ENCODE measurements at places on chromosomes 16 and 17.

DNA sequence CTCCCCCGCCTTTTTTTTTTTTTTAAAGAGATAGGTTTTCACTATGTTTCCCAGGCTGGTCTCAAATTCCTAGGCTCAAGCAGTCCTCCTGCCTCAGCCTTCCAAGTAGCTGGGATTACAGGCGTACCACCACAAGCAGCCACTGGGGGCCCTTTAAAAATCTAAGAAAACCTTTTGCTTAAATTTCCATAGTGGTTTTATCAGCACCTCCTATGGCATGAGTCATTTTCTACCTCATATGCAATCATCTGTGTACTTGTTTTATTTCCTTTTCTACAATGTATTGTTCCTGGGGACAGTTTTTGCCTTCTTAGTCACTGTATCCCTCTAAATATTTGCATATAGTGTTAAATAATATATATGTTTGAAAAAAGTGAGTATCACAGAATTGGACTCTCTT is 29.2 kb downstream of the GNA13 start:
- no peak for DNase-seq

DNA sequence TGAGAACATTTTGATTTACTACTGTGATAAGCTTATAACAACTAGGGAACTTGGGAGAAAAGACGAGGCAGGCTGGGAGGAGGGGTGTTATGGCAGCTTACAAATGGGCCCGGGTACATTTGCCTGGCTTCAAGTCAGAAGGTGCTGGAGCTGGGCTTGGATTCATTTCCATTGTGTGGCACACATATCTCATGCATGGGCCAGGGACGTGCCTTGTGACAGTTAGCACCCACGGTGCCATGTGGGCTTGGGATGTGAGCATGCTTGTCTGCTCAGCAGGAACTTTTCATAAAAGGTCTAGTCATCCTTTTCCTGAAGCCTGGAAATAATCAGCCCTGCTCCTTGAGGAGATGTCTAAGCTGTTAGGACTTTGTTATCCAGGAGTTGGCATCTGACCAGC is 572.2 kb downstream of the CDH13 start:
- no peak for DNase-seq

- no peak for DNase-seq
Measured at GRCh38 chr16:74660383-74660782, 6.3 kb downstream of the RFWD3 start.

DNA sequence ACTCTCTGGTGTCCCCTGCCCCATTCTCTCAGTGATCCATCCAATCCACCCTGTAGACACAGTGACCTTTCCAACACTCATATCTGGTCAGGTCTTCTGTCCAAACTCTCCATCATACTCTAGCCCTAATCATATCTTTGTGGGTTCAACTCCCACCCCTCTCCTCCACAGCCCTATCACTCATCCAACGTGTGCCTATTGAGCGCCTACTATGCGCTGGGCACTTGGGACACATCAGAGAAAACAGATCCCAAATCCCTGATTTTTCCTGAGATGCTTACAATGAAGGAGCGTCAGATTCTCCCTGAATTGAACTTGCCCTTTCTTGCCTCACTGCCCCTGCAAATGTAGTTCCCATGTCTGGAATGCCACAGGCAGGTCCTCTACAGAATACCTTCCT is 1.8 kb downstream of the DCTPP1 start:
- DNase-seq, result no peak

- no peak for DNase-seq
Measured at GRCh38 chr16:11640987-11641817, 27.1 kb upstream of the SNN start.

DNA sequence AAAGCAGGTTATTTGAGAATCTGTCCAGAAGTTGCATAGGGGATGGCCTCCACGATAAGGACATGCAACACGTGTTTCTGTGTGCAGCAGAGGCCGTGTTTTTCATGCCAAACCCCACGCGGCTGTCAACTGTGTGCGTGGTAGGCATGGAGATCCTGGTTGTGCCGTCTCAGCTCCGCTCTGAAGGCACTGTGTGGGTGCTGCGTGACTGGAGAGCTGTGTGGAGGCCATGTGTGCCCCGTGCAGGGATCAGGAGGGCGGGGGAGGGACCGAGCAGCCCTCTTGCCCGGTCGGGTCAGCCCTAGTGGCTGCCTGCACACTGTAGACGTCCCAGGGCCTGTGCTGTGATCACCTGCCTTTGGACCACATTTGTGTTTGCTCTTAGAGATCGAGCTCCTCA is 74.5 kb downstream of the SEC14L1 start:
- DNase-seq, result no peak

DNA sequence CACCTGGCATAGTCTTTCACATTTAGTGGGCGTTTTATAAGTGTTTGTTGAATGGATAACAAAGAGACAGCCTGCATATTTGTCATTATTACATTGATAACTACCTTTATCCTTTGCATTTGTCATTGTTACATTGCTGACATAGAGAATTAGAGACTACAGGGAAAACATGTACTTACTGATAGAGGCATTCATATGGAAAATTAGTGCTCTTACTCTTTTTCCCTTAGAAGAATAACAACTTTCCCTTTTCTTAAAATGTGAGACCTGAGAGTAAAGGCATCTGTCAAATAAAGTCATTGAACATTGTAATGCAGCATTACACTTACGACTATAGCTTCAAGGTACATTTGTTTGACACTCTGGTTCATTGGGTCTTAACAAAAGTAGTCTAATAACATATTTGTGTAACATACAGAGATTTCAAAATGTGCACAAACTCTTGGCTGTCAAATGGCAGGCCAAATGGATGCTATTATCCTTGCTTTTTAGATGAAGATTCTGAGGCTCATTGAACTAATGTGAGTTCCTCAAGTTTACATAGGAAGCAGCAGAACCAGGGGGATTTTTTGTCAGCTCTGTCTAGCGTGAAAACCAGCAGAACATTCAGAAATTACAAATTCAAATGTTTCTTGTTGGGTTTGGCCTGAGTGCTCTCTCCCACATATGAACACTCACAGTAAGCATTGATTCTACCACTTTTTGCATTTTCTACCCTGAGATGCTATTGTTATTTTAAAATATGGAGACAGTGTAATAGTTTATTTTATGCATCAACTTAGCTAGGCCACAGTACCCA is 28.5 kb downstream of the SMIM36 start:
- no peak for DNase-seq

- no peak for DNase-seq
Measured at GRCh38 chr17:73362697-73363096, 50.9 kb upstream of the CDC42EP4 start.

- DNase-seq, result no peak
Measured at GRCh38 chr17:76630151-76630550, 13.4 kb downstream of the ST6GALNAC1 start.

DNA sequence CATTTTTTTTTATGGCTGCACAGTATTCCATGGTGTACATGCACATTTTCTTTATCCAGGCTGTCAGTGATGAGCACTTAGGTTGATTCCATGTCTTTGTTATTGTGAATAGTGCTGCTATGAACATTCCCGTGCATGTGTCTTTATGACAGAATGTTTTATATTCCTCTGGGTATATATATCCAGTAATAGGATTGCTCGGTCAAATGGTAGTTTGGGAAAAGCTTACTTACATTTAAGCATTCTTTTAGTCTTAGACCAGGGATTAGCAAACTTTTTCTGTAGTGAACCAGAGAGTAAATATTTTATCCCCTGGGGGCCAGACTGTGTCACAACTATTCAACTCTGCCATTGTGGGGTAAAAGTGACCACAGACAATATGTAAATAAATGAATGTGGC is 40.2 kb downstream of the MED13 start:
- no peak for DNase-seq

DNA sequence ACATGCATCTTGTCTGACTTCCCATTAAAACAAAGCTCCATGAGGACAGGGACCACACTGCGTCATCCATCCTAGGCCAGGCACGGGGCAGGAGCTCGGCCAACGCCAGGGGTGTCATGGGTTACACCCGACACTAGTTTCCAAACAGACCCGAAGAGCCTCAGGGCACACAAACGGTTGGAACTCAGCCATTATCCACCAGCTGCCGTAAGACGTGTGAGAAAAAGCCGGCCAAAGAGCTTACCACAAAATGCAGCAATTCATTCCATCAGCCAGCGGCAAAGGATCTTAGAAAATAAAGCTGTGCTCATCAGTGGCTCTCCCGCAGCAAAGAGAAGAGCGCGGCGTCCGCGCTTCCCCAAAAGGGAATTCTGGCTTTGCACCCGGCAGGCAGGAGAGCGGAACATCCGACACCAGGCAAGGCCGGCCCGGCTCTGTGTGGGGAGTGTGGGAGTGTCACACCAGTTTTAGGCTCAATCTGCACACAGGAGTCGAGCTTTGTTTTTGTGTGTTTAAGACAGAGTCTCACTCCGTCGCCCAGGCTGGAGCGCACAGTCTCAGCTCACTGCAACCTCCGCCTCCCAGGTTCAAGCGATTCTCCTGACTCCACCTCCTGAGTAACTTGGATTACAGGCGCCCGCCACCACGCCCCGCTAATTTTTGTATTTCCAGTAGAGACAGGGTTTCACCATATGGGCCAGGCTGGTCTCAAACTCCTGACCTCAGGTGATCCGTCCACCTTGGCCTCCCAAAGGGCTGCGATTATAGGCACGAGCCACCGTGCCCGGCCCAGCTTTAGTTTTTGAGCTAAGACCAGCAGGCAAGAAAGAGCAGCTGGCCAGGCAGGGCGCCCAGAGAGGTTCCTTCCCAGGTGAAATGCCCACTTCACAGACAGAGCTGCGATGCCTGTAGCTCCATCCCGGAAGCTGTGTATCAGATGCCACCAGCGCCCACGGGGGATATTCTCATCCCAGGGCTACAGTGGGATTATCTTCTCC is 1.5 kb downstream of the SLC38A8 start:
- no peak for DNase-seq

GRCh38 chr17:725084-725483 is 7.3 kb upstream of the TLCD3A start:
- no peak for DNase-seq

GRCh38 chr16:47732523-47733111 is 271.5 kb downstream of the PHKB start:
- DNase-seq, result no peak

DNA sequence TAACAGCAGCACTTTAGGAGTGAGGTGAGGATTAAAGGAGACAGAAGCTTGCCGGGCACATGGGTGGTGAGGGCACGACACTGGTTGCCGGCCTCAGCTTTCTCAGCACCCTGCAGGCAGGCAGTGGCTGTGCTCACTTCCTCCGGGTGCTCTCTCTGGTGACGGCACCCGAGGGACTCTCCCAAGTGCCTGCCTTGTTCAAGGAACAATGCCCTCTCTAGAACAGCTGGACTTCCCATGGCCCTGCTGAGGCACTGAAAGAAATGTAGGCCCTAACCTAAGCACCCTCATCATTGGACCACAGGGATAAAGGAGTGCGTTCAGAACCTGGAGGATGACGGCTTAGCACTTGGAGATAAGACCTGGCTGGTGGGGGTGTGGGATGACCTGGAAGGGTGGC is 72.7 kb downstream of the N4BP1 start:
- DNase-seq, result no peak

DNA sequence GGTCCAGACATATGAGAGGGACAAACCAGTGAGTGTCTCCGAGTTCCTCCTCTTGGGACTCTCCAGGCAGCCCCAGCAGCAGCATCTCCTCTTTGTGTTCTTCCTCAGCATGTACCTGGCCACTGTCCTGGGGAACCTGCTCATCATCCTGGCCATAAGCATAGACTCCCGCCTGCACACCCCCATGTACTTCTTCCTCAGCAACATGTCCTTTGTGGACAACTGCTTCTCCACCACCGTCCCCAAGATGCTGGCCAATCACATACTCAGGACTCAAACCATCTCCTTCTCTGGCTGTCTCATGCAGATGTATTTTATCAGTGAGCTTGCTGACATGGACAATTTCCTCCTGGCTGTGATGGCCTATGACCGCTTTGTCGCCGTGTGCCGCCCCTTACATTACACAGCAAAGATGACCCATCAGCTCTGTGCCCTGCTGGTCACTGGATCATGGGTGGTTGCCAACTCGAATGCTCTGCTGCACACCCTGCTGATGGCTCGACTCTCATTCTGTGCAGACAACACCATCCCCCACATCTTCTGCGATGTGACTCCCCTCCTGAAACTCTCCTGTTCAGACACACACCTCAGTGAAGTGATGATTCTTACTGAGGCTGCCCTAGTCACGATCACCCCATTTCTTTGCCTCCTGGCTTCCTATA is 19.2 kb downstream of the ZNF200 start:
- no peak for DNase-seq

GRCh38 chr17:64260886-64261285 is 2.2 kb downstream of the TEX2 start:
- DNase-seq, result no peak

GRCh38 chr17:75412455-75413317 is 7.2 kb upstream of the GRB2 start:
- DNase-seq, result peak; percentile 30

DNA sequence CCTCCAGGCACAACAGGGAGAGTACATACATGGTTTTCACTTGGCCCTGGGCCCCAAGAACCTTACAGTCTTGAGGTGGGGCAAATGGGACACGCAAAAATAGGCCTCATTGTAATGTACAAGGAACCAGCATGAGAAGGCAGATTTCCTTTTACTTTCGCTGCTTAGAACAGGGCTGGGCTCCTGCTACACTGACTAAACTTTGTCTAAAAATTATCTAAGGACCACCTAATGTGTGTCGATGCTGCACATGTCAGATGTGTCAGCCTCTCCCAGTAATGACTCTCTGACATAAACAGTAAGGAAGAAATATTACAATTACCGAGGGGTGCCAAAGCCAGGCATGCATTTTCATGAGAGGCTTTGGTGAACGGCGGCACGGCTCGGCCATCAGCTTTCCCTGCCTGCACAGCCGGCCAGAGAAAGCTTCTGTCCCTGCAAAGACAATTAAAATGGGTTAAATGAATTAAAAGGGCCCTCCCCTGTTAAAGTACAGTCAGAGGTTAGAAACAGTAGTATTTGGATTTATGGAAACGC is 224.2 kb upstream of the IRX3 start:
- no peak for DNase-seq

DNA sequence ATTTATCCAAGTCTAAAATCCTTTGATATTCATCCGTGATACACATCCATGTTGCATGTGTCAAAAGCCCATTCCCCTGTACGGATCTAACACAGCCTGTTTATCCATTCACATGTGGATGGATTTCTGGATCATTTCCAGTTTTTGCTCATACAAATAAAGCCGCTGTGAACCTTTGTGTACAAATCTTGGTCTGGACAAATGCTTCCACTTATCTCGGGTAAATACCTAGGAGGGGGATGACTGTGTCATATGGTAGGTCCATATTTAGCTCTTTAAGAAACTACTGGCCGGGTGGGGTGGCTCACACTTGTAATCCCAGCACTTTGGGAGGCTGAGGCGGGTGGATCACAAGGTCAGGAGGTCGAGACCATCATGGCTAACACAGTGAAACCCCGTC is 6.3 kb upstream of the TBCD start:
- no peak for DNase-seq

- DNase-seq, result no peak
Measured at GRCh38 chr16:17259751-17260270, 210.9 kb downstream of the XYLT1 start.

DNA sequence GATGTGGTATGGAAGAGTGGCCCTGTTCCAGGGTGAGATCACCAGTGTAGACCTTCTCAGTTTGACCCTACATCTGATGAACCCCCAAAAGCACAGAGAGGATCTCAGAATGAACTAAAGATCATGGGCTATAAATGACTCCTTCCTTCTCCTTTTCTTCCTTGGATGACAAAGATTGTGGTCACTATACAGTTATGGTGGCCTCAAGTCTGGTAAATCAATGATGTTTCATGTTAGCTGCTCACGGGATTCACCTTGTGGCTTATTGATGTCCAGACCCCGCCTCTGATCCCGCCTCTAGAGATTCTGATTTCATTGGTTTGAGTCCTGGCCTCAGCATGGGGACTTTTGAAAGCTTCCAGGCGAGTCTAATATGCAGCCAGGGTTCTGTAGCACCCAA is 112.2 kb downstream of the PITPNC1 start:
- no peak for DNase-seq
